ENCODE measurements at places on chromosomes 1 and 21.
A peak's percentile ranks its signal among the peaks of the same experiment; 100 is the strongest.

- DNase-seq, result peak; percentile 49
Measured at GRCh38 chr1:236016083-236016482, 48.8 kb downstream of the NID1 start.

- no peak for DNase-seq
Measured at GRCh38 chr1:164660412-164660772, 101.4 kb downstream of the PBX1 start.

GRCh38 chr21:25400427-25400826, 206.9 kb downstream of the MRPL39 start:
- no peak for DNase-seq

GRCh38 chr1:32337855-32338636, 2.0 kb upstream of the MARCKSL1 start:
- DNase-seq, result no peak

DNA sequence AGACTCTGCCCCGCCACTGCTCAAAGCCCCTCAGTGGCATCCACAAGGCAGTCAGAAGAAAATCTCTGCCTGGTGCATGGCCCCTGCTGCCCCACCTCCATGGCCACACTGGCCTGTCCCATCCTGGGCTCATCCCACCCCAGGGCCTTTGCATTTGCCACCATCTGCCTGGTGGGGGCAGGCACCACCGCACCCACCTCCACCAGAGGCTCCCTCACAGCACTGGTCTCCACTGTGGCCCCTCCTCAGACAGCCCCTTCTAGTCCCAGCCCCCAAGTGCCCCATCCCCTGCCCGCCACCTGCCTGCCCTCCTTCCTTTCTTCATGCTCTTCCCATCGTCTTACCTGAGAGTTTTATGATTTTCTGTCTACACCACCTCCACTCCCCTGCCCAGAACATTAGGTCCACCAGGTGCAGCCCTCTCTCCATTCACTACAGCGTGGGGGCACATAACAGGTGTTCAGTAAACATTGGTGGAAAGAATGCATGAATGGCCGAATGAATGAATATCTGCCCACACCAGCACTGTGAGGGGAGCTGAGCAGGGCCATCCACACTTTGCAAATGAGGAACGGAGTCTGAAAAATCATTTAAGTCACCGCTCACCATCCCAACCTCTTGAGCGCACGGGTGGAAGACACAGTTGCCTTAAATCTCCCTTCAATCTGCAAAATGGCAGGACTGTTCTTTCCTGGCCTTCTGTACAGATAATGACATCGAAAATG, 2.1 kb downstream of the PRDM15 start:
- no peak for DNase-seq

- no peak for DNase-seq
Measured at GRCh38 chr21:37683396-37684114, 232.7 kb downstream of the KCNJ6 start.

GRCh38 chr1:216758161-216758560, 34.9 kb upstream of the ESRRG start:
- no peak for DNase-seq

- DNase-seq, result peak; percentile 74
Measured at GRCh38 chr1:234154320-234155251, 218.7 kb upstream of the COA6 start.

DNA sequence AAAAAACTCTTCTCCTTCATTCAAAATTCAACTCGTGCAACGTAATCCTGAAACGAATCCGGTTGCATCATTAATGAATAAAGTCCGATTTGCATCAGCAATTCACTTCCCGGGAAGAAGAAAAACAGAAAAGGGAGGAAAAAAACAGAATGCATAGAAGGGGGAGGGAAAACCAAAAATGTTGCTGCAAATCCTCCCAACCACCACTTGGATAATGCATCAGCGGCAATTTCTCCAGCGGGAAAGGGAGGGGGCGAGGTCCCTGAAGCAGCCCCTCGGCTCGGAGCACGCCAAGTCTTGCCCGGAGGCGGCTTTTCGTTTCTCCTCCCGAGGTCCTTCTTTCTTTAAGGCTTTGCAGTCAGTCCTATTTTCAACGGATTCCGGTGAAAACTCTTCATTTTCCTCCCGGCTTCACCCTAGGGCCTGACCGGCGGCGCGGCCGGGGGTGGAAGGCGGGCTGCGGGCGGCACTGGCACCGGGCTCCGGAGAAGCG, 723 bp downstream of the CDC42BPA start:
- peak; percentile 81 for DNase-seq

GRCh38 chr1:40306296-40306695, 10.8 kb downstream of the COL9A2 start:
- no peak for DNase-seq

- peak; percentile 97 for DNase-seq
Measured at GRCh38 chr1:32702599-32703478, at the start of gene SYNC. TSS of gene SYNC (minus strand) at chr1:32702770. CDS start at chr1:32702660, 110 bp downstream.

DNA sequence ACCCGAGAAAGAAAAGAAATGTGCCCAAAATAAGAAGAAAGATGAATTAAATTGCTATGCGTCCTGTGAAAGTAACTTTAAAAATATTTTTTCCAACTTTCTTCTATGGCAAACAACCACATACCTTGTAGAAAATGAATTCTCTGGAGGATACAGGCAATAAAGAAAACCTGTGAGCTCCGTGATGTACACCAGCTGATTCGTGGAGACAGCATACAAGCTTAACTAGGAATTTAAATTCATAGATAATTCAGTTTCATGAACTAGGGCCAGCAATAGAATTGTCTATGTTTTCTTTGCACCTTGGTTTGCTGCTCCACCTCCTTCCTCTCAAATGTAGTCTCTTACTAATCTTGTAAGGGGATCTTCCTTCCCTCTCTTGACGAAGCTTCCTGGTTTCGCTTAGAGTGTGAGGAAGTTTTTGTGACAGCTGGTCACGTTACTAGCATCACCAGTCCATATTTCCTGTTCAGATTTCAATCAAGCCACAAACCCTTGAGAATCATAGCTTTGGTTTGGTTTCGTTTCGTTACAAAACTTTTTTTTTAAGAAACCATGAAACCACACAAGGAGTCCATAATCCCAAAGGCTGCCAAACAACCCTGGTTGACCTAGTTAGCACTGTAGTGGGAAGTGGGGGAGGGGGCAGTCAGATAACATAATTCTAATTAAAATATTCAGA, 35.8 kb downstream of the GREM2 start:
- peak; percentile 80 for DNase-seq

DNA sequence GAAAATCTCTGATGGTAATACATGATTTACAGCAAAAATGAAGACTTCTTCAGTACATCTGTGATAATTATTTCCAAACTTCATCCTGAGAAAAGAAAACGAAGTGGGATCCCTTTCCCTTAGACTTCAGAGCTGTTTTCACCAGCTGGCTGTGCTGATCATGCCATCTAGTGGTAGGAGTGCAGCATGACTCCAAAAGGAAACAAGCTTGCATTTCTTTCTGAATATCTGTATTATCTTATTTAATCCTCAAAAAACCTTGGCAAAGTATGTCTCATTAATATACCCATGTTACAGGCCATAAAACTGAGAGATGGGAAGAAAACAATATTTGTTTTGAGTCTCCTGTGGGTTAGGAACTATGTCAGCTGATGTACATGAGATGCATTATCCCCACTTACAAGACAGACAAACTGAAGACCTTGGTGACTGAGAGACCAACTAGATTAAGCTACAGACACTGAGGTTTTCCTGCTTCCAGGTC, 9.8 kb upstream of the GJA8 start:
- peak; percentile 60 for DNase-seq

DNA sequence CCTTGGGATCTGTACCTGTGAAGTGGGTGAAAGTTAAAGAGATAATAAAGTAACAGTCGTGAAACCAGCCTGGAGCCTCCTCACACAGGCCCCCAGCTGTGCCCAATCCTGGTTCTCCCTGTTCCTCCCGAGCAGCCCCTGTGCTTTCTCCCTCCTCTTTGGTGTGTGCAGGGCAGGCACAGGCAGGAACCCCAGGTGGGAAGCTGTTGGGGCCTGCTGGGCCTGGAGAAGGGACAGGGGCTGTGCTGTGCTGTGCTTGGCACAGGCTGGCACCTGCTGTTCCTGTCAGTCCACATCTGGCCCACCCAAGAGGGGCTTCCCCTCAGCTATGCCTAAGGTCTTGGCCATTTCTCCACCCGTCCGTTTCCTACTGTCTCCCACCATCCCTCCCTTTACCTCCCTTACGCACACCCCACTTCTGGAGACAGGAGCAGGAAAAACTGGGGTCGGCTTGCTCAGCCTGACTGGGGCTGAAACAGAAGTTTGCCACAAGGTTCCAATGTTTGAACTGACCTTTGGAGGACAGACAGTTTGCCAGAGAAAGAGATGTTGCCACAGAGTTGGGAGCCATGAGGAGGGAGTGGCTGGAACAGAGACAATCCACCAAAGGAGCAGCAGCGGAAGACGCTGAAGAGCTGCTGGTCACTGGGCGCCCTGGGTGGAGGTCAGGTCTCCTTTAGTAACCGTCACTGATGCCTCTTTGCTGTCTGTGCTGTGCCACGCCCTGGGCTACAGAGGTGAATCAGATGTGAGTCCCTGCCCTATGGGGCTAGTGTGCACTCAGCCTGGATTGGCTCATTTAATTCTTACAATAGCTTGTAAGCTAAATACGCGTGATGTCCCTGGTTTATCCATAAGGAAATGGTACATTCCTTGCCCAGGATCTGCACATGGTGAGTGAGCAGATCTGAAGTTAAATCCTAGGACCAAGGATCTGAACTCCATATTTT, 18.8 kb upstream of the ARTN start:
- DNase-seq, result no peak

GRCh38 chr21:21973806-21974205, 975.6 kb downstream of the NCAM2 start:
- peak; percentile 31 for DNase-seq

- DNase-seq, result no peak
Measured at GRCh38 chr1:170864876-170865538, 70.3 kb upstream of the MROH9 start.

GRCh38 chr1:27713139-27713725, 12.5 kb upstream of the FAM76A start:
- DNase-seq, result no peak
